ENCODE measurements at places on chromosomes 13 and 19.

GRCh38 chr13:41496420-41497234, 39.3 kb downstream of the RGCC start:
- peak; percentile 9 for DNase-seq

- DNase-seq = no peak
Measured at GRCh38 chr13:89816404-89816803, 1531.1 kb upstream of the MIR17HG start.

DNA sequence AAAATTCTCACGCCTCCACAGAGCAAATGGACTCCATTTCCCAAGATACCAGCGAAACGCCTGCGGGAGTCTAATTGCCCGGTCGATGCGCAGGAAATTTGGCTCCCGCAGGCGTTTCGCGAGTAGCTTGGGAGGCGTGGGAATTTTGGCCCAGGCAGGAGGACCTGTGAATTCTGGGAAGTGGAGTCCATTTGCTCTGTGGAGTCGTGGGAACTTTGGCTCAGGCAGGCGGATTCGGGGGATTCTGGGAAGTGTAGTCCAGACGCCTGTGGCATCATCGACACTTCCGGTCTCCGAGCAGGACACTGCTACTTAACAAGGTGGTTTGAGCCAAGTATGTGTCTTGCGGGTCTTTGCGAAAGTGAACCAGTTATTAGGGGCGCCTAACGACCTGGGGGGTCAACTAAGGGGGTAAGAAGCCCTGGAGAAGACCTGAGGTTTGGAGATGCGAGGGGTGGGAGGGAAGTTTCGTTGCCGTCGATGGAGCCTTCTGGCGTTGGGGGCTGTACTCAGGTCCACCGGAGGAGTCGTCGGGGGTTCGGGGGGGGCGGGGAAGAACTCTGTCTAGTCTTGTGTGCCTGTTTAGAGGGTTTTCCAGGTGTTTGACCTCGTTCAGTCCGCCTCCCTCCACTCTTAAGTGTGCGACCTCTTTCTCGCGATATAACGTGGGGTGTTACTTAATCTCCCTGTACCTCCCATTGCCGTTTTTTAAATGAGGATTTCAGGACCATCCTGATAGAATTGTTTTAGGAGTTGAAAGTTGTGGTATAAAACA, at the start of gene ZNF155:
ZNF155 (plus strand) TSS at position 277 of the 775 bp plus-strand sequence. CDS start 4,356 bp downstream, outside the sequence.
- peak; percentile 80 for DNase-seq

- DNase-seq = no peak
Measured at GRCh38 chr13:113723410-113724015, 35.5 kb upstream of the TMEM255B start.

DNA sequence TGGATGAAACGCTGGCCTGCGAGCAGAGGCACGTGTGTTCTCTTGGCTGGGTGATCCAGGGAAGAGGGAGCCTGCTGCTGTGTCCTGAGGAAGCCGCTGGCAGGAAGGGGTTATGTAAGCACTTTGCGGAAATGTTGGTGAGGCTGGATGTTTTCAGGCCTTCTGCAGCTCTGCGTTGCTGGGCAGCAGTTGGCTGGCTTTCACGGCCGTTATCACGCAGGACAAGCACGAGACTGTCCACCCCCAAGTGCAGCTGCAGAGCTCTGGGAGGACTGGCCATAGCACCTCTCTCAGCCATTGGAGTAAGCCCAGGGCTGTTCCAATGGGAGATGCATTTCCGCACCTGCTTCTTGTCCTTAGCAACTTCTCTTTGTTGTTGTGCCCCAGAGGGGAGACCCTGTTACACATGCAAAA, 146.9 kb upstream of the SOX21 start:
- DNase-seq = peak; percentile 29

GRCh38 chr13:94548821-94549231, 47.1 kb downstream of the TGDS start:
- DNase-seq = peak; percentile 56

DNA sequence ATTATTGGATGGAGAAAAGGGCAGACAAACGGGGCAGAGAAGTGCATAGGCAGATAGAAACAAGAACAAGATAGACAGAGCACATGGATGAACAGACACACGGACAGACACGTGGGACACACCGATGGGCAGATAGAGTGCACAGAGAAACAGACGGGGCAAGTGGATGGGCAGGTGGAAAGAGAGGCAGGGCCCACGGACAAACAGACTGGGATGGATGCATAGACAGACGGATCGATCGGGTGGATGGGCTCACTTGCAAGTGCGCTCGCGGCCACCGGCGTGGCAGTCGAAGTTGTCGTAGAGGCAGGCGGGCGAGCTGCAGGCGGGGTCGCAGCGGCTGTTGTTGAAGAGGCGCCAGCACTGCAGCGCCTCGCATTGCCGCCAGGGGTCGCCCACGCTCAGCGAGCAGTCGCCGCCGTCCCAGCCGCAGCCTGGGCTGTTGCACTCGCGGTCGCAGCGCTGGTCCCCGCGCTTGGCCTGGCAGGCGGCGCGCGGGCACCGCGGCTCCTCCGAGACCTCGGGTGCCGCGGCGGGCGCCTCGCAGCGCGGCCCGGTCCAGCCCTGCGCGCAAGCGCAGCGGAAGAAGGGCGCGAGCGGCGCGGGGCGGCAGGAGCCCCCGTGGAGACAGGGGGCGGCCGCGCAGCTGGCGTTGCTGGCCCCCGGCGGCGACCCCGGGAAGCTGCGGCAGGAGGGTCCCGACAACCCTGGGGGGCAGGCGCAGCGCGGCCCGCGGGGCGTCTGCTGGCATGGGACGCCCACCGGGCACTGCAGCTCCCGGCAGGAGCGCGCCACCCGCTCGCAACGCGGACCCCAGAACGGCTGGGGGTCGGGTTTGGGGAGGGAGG, 23.3 kb downstream of the NOTCH3 start:
- peak; percentile 78 for DNase-seq

DNA sequence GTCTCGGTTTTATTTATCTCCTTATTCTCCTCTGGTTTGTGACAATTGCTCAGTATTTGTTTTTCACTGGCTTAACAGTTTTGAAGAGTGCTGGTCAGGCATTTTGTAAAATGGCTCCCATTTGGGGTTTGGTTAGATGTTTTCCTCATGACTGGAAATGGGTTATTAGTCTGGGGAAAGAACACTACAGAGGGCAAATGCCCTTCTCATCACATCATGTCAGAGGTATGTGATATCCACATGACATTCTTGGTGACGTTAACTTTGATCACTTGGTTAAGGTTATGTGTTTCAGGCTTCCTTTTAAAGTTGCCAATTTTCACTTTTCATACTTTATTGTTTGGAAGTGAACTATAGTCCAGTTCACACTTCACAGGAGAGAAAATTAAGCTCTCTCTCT, 74.8 kb upstream of the KLHL1 start:
- no peak for DNase-seq

DNA sequence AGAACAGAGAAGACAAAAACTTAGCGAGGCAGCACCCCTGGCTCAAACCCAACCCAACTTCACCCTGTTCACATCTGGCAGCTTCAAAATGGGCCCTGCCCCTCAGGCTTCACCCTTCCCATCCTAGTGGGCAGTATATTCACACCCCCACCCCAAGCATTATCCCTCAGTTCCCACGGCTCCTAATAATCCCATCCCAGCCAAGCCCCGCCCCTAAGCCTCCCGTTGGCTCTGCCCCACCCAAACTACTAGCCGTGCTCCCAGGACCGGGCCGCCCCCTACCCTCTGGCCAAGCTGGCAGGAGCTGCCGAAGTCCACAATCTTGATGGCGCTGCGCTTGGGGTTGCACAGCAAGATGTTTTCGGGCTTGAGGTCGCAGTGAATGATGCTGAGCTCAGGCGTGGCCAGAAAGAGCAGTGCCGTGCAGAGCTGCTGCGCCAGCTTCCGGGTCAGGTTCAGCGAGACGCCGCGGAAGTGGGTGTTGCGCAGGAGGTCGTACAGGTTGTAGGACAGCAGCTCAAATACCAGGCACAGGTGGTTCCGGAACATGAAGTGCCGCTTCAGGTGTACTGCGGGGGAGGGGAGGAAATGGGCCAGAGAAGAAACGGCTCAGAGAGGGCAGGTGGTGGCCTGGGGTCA, 5.8 kb downstream of the DYRK1B start:
- DNase-seq = no peak

DNA sequence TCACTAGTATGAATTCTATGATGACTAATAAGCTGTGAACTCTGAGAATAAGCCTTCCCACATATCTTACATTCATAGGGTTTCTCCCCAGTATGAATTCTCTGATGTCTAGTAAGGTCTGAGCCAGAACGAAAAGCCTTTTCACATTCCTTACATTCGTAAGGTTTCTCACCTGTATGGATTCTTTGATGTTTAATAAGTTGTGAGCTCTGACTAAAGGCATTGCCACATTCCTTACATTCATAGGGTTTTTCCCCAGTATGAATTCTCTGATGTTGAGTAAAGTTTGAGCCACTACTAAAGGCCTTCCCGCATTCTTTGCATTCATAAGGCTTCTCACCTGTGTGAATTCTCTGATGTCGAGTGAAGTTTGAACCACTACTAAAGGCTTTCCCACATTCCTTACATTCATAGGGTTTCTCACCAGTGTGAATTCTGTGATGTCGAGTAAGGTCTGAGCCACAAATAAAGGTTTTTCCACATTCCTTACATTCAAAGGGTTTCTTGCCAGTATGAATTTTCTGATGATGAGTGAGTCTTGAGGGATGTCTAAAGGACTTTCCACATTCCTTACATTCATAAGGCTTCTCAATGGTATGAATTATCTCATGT, 30.7 kb upstream of the ZFP82 start:
- no peak for DNase-seq

Measured in hematopoietic multipotent progenitor cell (in vitro differentiated cells).